ENCODE measurements at places on chromosomes 1 and 21.

DNA sequence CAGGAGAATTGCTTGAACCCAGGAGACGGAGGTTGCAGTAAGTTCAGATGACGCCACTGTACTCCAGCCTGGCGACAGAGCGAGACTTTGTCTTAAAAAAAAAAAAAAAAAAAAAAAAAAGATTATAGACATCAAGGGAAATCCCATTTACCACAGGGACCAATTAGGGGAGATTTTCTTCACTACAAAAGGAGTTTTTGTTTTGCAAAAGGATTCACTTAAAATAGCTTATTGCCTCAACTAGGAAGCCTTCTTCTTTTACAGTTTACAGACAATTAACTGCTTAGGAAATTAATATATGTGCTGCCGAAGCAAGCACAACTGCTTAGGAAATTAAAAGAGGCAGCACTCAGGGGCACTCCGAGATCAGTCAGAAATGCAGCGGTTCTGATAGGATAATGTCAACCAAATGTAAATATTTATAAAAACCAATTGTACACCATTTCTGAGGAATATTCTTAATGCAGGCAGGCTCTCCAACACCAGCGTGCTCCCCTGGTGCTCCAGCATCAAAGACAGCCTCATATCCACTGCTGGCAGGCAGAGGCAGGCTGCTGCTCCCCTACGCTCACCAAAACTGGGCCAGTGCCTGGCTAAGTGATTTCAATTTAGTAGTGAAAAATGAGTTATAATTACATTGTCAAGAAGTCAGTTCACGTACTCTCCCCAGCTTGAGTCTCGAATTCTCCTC is 107.9 kb upstream of the RAB4A start:
- DNase-seq, result no peak

- no peak for DNase-seq
These were observed 165.0 kb downstream of the TRIM33 start for GRCh38 chr1:114345930-114346479.

GRCh38 chr21:46018615-46019014 is 37.0 kb downstream of the COL6A1 start:
- DNase-seq, result no peak

- DNase-seq, result no peak
These were observed 32.8 kb upstream of the RUNX1 start for GRCh38 chr21:35081861-35082260.

DNA sequence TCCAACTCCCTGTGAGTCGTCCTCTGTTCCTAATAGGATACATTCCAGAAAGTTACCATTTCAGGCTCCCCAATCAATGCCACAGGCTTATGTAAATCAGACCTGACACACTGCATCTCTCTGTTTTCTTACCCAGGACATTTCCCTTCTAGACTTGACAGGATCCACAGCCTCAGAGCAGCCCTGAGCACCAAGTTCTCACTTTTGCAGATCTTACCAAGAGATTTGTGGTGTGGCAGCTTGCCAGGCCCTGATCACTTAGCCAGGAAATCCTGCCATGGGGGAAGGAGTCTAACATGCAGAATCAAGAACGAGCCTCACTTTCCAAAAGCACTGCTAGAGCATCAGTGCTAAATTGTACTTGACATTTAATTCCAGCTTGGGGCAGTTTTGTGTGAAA is 202.9 kb downstream of the TBX15 start:
- no peak for DNase-seq

GRCh38 chr1:3128431-3129132 is 59.6 kb downstream of the PRDM16 start:
- no peak for DNase-seq

DNA sequence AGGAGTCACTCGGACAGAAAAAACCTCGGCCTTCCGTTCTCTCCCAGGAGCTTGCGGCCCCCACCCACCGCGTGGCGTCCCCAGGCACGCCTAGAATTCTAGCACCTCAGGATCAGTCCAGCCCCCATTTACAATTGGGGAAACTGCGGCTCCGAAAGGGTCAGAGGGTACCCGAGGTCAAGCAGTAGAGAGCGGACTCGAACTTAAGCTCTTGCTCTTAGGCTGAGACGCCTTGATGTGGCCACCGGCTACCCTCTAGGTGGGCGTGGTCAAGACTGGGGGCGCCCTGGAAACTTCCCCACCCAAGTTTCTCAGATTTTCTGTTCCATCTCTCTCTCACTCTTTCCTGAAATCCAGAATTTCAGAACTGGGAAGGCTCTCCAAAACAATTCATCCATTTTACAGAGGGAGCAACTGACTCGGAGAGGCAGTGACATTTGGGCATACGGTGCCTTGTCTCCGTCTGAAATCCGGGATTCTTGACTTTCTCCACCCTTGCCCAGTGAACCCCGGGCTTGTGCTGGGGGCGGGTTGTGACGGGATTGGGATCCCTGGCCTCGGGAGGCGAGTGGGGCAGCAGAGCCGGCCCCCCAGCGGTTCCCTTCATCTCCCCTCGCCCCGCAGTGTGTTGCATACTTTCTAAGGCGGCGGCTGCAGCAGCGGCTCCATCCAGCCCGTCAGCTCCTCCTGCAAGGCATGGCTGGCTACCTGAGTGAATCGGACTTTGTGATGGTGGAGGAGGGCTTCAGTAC is 777 bp downstream of the AZIN2 start:
- no peak for DNase-seq

GRCh38 chr1:168553680-168554553 is 10.1 kb upstream of the XCL2 start:
- no peak for DNase-seq

- DNase-seq, result no peak
These were observed 40.5 kb downstream of the SLC30A7 start for GRCh38 chr1:100936194-100936967.

DNA sequence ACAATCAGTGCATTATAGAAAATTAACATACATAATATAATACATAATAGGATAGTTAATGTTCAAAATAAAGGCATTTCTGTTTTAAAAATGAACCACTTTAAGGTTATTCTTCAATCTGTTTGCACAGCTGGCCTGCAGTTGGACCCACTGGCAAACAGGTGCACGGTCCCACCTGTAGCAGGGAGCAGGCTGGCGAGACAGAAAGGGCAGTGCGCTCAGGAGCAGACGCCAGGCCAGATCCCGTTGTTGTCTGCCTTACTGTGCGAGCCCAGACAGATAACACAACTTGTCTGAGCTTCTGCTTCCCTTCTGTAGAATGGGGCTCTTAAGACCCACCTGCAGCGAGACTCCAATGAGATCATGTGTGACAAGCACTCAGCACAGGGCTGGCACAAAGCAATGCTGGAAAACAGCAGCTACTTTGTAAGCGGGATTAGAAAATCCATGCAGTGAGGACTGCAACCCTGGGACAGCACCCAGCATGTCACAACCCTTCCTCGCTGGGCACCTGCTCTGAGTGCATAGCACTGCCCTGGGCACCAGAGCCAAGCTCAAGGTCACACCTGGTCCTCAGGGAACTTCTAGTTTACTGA is 33.5 kb downstream of the VPS26C start:
- no peak for DNase-seq

DNA sequence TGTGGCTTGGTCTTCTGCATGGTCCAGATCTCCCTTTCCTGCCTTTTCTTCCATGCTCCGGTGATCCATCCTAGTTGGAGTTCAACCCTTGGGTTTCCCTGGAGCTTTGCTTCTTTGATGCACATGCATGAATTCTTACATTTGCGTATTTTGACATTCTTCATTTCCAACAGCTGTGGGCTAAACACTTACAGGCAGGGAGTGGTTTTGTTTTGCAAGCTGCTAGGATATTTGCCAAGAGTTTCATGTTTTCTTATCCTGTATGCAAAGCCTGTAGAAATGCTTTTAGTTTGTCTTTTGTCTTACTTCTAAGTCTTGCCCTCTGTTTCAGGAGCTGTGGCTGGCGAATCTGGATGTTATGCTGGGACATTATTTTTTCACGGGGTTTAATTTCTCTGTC is 90.3 kb upstream of the PAXBP1 start:
- DNase-seq, result no peak

GRCh38 chr1:40782371-40782956 is 1.1 kb upstream of the KCNQ4 start:
- DNase-seq, result no peak

DNA sequence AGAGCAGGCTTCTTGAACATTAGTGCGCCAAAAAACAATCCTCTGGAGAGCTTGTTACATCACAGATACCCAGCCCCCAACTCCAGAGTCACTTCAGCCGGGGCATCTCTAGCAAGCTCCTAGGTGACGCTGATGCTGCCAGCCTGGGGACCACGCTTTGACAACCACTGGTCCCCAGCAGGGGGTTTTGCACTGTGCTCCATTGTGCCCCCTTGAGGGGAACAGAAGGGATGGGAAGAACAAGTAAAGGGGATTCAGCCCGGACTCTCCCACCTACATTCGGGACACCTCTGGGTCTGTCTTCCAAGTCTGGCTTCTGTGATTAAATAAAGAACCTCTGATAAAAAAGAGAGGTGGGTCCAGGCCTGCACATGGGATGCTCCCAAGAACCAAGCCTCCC is 60.4 kb downstream of the ATP5PO start:
- DNase-seq, result no peak

GRCh38 chr1:62908168-62908695 is 124.3 kb downstream of the ATG4C start:
- DNase-seq, result peak; percentile 3

DNA sequence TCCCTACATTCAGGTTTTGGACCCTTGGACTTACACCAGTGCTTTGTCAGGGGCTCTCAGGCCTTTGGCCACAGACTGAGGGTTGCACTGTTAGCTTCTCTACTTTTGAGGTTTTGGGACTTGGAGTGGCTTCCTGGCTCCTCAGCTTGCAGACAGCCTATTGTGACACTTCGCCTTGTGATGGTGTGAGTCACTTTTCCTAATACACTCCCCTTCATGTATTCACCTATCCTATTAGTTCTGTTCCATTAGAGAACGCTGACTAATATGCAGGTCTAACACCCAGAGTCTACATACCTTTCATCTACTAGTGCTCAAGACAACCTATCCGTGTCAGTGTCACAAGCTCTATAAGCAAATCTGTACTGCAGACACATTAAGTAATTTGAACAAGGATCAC is 605.3 kb downstream of the KCNT2 start:
- no peak for DNase-seq

DNA sequence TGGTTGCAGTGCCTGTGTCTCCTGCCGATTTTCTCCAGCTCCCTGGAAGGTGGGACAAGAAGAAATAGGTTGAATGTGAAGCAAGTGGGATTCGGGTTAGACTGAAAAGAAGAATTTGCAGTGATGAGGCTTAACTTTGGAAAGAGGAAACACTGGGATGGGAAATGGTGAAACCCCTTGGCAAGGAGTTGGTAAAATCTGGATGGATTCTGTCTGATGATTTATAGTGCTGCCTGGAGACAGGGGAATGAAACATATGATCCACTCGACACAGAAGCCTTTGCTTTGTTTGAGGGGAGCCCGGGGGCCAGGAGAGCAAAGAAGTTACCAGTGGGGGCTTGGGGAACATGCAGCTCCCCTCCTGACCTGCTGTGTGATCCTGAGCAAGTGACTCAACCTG is 67.2 kb downstream of the UBIAD1 start:
- no peak for DNase-seq

DNA sequence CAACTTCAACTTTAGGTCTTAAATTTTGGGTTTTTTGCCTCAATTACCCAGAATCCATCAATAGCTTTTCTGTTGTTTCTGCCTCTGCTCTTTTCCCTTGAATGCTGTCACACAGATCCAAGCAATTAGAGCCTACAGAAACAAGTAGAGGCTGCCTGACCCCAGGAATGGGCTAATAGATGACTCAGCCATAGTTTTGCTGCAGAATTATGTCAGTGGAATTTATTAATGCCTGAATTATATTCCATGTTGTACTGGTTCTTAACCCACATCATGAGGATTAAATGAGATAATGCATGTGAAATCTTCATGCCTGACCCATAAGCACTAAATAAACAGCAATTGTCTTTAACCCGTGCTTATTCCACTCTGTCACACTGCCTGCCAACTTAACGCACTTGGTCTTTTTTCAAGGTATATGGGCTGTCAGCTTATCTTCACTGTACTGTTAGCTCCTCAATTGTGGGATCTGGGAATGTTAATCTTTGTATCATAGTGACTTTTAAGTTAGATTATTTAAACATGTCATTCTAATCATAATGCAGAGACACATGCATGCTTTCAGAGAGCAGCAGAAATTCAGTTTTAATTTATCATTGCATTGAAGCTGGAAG is 213.3 kb downstream of the ROR1 start:
- DNase-seq, result no peak

DNA sequence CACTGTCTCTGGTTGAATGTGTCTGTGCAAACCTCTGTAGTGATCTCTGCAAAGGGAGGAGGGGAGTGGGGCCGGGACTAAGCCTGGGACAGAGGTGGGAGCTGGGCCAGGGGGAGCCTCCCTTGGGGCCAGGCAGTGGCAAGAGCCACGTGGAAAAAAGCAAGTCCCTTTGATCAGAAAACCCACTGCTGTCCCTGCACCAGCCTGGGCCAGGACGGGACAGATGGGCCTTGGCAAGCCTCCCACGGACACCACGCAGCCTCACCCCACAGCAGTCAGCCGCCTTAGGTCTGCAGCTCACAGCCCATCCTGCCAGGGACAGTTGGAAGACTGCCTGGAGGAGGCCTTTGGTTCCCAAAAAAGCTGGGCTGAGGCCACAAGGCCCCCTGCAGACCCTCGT is 11.7 kb upstream of the TRAPPC10 start:
- no peak for DNase-seq

DNA sequence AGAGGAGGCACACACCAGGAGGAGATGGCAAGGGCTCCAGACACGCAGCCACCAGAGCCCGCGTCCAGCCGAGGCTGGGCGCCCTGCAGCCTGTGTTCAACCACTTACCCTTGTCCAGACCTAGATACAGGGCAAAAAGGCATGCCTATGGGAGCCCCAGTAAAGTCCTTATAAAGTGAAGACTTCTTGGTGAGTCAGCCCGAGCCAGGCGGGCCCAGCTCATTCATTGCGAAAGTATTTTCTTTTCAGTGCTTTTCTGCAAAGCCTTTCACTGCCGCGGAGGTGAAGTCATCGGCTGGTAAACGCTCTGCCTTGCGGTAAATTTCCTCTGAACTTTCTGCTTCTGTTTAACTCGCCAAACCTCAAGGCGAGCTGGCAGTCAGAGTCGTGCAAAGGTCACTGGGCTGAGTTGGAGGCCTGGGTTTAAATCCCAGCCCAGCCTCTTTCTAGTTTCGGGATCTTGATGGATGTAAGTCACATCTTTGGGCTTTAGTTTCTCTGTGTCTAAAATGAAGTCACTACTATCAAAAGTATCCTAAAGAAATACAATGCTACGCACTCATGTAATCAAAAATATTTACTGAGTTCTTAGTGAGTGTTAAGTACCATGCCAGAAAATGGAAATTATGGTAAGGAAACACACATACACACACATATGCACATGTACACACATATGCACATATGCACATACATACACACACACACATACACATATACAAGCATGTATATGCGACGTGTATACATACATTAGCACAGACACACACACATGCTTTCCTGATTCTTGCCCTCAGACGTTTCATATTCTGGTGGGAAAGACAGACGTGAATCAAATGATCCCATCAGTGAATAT is 54.7 kb upstream of the IFFO2 start:
- peak; percentile 38 for DNase-seq

GRCh38 chr1:225995919-225996864 is 3.0 kb downstream of the SDE2 start:
- no peak for DNase-seq

All from central memory CD4-positive, alpha-beta T cell (primary cell).